Stimulated activated CD4-positive, alpha-beta T cell treated with anti-CD3 and anti-CD28 coated beads, Interleukin-15, amount 100 ng/mL, for 1 hour (primary cell): ENCODE measurements at places on chromosomes 11 and 22.

DNA sequence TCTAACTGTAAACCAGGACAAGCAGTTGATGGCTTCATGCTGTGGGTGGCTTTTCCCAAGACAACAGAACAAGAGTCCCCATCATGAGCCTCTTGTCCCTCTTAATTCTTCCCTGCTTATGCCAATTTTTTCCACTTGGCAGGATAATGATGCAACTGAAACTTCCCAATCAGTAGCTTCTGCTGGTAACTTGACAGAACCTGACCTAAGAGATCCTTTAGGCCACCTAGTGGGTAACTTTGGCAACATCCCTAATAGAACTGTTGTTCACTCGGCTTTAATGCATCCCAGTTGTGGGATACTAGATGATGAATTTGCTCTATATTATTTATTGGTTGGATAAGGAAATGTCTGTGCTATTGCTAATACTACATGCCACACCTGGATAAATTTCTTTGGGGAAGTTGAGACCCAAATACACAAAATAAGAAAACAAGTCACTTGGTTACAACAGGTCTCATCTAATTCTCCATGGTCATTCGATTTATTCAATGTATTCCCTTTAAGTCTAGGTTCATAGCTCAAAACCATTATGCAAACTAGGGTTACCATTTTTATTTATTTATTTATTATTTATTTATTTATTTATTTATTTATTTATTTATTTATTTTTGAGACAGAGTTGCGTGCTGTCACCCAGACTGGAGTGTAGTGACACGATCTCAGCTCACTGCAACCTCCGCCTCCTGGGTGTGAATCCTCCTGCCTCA, 41.4 kb upstream of the NFAM1 start:
- DNase-seq = no peak

DNA sequence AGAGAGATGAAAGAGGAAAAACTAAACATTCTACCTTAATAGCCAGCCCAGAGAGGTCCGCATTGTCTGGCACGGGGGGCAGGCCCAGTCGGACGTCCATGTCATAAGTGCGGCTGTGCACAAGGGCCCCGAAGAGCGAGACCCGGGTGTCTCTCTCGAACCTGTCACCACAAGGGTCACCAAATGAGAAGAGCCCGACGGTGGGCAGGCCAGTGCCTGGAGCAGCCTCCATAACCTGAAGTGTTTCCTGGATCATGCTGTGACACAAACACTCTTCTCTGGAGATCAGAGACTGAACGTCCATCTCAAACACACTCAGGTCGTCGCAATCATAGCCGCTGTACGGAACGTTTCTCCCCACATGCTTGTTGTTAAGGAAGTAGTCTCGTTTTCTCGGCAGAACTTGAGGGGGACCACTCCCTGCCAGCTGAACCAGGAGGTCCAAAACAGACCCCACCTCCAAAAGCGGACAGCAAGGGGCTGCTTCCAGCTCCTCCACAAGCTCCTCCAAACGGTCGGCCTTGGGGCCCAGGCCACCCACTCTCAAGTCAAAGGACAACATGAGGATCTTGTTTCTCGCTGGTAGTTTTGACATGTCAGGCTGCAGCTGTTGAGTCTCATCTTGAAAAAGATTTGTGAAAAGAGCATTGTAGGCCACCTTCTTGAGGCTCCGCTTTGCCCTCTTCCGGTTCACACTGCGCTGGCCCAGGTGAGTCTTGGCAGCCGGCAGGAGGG, 971 bp downstream of the TUBGCP6 start:
- DNase-seq = no peak

- no peak for DNase-seq
Measured at GRCh38 chr11:33930317-33931021, 38.6 kb upstream of the LMO2 start.

DNA sequence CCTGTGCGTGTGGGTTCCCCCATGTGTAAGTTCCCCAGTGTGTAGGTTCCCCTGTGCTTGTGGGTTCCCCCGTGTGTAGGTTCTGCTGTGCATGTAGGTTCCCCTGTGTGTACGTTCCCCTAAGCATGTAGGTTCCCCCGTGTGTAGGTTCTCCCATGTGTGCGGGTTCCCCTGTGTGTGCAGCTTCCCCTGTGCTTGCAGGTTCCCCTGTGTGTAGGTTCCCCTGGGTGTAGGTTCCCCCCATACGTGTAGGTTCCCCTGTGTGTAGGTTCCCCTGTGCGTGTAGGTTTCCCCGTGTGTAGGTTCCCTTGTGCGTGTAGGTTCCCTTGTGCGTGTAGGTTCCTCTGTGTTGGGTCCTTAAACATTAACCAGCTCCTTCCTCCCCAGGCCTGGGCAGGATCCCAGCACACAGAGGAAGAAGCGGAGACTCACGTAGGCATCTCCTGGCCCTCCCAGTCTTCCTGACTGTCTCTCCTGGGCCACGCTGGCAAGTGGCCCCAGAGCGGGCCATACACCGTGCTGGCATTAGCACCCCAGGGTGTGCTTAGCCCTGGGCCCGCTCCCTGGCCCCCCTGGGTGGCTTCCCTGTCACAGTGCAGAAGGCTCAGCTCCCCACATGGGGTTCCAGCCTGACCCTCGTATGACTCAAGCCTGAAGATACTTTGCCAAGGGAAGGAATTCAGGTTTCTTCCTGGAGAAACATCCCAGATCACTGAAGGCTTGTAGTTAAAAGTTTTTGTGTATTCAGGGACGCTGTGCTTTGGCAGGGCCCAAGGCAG, 2.8 kb upstream of the GRAMD4 start:
- DNase-seq = no peak

DNA sequence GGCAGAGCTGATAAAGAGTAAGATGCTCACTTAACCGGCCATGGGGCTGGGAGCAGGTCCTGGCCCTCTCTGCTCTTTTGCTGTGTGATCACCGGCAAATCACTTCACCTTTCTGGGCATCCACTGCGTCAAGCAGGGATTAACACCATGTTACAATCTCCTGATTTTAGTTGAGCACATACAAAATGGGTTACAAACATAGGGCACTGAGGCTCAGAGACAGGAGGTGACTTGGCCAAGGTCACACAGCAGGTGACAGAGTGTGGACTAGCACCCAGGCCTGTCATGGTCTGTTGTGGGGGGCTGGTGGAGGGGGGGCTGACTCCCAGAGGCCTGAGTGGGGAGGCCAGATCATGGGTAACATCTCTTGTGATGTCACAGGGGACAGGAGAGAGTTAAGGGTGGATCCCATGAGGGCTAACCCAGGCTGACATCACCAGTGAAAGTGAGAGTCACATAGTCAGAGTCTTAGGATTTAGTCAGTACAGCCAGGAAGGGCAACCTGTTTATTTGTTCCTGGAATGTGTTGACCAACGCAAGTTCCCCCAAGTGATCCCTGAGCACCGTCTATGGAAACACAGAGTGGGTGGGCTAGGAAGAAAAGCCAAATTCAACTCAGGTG, 27.8 kb downstream of the GDPD5 start:
- no peak for DNase-seq

- DNase-seq = no peak
Measured at GRCh38 chr11:129013737-129014475, 71.2 kb upstream of the TP53AIP1 start.

GRCh38 chr11:113016905-113017304, 55.7 kb downstream of the NCAM1 start:
- DNase-seq = no peak

DNA sequence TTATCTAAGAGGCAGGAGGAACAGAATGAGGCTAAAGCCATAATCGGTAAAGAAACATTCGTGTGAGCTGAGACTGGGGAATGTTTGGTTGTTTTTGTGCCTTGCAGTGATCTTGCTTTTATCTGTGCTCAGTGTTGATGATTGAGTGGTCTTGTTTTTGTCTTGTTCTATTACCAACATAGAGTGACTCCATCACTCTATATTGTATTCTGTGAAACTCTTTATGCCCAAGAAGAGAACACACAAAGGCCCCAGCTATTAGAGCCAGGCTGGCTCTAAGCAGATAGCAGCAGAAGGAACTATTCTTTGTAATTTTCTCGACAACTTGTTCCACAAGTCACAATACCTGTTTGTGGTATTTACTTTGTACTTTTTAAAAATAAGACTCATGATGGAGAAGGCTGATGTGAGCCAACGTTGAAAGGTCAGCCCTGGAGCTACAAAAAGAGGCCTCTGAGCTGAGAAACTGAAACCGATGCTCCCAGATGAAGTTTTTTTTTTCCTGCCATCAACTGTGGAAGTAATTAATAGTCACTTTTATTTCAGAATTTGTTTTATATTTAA, 68.4 kb downstream of the LARGE1 start:
- DNase-seq = no peak

DNA sequence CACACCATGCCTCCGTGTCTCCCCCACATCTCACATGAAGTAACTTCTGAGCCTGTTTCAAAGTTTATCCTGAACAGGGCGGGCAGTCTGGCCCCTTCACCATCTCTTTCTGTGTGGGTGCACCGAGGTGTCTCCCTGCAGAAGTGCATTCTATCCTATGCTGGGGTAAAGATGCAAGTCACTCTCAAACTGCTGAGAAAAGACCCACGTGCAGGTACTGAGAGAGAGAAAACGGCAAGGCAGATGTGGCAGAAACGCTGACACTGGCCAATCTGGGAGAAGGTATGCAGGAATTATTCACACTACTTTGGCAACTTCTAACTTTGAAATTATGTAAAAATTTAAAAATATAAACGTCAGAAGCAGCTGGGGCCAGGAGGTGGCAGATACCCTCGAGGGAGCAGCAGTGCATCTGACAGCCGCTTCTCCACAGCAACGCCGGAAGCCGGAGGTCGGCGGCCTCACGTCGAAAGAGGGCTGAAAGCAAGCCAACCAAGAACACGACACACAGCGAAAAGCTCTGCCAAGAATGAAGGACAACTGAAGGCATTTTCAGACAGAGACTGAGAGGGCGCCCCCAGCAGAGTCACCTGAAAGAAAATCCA, 34.2 kb upstream of the MOB2 start:
- DNase-seq = no peak

GRCh38 chr11:83456075-83456474, 169.9 kb upstream of the CCDC90B start:
- no peak for DNase-seq

- DNase-seq = no peak
Measured at GRCh38 chr11:23732026-23732425, 764.8 kb upstream of the LUZP2 start.

- no peak for DNase-seq
Measured at GRCh38 chr11:91086028-91086427, 863.2 kb upstream of the CHORDC1 start.

DNA sequence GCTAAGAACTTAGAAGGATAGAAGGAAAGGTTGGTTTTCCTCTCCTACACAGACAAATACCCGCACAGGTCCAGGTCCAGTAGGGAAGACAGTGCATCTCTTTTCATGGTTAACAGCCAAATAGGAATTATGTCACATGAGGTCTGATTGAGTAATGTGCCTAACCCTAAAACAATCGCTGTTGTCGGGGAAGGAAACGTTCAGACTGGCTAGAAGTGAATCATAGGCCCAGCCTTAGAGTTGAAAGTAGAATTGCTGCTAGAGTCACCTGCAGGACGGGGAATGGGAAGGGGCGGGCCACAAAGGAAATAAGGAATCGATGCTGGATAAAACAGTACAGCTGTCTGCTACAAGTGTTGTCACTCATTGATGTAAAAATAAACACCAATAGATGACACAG, 12.4 kb upstream of the HTATIP2 start:
- DNase-seq = no peak
